ENCODE measurements at places on chromosomes 3 and 15. TPM values are rescaled to one million over a fixed set of nuclear protein-coding genes. Genes with fewer than 3 reads are reported as not detected.

Gene PRTG
- polyA plus RNA-seq: not detected

DNA sequence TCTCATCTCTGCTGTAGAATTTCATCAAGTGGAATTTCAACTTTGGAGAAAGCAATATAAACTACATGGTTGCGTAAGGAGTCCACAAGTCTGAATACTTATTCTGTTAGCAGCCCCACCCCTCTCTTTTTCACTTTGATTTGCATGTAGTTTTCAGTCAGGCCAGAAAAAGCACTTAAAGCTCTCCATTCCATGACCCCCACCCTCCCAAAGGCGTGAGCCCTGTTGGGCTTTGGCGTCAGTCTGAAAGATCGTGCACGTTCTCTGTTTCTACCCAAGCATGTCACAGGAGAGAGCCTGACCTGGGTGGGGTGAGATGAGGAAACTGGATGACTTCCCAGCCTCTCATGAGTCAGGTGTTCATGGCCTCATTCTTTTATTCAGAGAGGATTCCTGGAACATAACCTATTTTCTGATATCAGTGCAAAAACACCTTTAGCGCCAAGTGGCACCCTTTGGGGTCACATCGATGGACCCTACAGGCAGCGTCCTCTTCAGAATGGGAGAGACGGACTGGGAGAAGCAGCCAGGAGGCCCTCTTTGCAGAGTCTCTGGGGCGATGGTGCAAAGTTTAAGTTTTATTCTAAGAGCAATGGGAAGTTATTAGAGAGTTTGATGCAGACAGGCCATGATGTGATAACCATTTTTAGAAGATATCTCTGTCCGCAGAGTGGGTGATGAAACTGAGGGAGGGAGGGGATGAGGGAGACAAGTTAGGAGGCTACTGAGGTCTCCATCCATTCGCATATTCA is 55.8 kb downstream of the LSM3 start:
- no peak for DNase-seq

Gene RNF7
- polyA plus RNA-seq: 114 TPM

Gene SLC22A13
- 0.08 TPM for polyA plus RNA-seq

Gene UACA
- 0.42 TPM for polyA plus RNA-seq
